ENCODE measurements at places on chromosomes 6 and 20.

DNA sequence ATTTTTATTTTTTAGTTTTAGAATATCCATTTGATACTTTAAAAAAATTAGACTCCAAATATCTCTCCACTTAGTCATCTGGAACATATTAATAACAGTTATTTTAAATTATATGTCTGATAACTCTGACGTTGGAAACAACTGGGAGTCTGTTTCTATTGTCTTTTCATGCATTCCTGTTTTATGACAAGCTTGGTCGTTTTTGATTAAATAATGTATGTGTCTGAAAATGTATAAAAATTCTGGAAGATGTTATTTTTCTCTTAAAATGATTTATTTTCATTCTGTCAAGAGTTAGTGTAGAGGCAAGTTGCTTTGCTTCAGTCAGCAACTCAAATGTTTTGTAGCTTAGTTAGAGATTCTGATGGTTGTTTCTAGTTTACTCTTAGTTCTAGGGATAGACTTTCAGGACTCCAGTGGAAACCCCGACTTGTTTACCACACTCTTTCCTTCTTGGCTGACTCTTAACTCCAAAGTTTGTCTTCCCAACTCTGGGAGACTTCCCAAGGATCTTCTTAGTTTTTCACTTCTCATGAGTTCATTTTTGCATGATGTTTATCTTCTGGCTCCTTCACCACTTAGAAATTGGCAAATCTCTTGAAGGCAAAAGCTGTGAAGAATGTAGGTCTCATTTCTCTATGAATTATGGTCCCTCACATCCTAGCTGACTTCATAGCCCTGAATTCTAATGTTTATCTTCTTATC, 190.9 kb downstream of the LAMA2 start:
- DNase-seq, result no peak

DNA sequence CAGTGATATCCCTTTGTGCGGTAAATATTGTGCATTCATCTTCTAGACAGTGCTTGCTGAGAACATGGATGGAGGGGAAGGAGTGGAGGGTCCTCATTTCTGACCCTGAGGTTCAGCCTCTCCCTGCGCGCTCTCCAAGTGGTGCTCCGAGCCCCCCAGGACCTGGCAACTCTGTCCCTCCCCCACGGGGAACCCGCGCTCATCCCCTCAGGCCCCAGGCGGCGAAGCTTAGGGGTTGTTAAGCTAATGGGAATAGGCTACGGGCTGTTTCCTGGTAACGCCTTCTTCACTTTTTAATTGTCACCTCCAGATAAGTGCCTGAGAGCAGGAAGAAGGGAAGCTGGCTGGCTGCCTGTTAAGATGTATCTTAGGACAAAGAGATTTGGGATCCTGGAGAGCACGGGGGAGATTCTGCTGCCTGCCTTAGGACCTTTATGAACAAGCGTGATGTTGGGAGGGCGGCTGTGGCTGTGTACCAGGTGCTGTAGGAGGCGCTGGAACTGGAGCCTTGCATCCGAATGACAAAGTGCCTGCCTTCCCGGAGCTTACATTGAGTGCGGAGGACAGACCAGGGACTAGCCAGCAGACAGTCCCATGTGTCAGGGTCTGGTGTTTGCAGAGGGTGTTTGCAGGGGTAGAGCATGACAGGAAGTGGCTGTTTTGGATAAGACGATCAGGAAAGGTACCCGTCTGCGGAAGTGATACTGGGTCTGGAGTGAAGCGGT, 11.7 kb downstream of the TSHZ2 start:
- no peak for DNase-seq

DNA sequence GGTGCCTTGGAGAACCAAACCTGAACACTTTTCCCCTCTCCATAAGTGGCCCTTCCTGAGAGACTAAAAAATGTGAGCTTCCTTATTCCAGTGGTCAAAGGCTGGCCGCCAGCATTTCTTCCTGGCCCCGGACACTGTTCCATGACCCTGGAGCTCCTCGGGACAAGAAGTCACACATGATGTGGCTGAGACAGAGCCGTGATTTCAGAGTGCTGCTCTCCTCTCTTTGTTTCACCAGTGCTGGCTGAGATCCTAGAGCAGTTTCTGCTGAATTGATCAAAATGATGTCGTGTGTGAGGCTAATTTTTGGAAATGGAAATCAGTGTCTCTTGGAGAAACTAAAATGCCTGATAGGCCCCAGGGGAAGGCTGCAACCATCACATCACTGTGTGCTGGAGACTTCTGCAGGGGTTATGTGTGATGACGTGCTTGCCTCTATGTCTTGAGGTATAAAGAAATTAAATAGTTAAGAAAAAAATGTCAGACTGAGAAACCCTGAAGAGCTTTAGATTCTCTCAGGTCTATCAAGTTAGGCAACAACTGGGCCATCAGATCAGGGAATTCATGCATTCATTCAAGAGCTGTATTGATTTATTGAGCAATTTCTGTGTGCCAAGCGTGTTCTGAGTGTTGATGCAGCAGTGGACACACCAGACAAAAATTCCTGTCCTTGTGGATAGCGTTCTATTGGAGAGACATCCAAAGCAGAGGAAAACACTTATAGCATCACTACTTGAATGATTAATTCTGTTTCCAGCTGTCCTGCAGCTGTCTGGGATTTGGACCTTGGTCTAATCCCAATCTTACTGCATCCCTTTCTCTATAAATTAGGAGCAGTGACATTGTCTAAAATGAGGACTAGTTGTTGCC, 72.7 kb upstream of the CCN6 start:
- no peak for DNase-seq

DNA sequence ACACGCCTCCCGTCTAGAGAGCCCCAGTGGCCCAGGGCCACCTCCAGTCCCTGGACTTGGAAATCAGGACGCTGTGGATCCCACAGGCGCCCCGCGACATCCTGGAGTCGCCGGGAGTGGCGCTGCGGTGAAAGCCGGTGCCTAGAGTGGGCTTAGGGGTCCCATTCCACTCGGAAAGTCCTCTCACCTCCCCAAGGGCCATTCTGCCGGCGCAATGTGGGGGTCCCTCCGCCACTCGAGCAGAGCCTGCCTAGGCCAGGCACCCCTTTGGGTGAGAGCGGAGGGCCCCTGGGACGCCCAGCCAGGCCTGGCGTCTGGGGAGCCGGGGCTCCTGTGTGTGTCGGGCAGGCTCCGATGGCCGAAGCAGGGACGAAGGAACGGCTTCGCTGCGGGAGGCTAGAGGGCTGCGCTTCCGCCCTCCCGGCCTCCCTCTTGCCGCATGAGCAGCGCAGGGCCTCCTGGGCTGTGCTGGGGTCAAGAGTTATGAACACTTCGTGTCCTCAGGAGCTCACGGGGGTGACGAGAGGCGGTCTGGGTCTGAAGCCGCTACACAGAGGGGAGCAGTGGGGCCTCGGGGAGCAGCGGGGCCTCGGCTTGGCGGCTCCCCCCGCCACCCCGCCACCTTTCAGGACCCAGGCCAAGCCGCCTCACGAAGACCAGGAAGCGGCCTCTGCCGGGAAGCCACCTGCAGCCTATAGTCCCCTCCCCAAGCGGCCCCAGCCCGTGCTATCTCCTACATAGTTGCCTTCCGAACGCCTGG, 13.6 kb downstream of the POU3F2 start:
- no peak for DNase-seq

DNA sequence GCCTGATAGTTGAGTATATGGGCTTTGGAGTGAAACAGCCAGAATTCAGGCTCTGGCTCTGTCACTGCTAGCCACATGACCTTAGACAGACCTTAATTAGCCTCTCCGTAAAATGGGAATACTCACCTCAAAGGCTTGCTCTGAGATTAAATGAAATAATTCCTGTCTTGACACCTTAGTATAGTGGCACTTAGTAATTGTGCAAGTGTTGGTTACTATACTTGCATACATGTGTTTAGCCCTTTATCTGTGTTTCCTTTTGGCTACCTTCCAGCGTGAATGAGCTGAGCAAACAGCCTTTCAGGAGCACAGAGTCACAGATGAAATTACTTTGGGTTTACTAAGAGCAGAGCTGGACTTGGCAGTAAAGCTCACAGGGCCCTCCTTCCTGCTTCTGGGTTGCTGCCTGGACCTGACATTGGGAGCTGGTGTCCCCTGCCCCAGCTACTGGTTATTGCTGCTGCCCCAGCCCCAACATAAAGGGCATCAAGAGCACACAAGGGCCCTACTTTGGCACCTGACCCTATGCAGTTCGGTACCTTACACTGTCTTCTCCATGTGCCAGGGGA, 32.8 kb downstream of the CD164 start:
- peak; percentile 90 for DNase-seq

GRCh38 chr6:28002161-28002560, 45.1 kb downstream of the OR2B6 start:
- DNase-seq, result no peak

DNA sequence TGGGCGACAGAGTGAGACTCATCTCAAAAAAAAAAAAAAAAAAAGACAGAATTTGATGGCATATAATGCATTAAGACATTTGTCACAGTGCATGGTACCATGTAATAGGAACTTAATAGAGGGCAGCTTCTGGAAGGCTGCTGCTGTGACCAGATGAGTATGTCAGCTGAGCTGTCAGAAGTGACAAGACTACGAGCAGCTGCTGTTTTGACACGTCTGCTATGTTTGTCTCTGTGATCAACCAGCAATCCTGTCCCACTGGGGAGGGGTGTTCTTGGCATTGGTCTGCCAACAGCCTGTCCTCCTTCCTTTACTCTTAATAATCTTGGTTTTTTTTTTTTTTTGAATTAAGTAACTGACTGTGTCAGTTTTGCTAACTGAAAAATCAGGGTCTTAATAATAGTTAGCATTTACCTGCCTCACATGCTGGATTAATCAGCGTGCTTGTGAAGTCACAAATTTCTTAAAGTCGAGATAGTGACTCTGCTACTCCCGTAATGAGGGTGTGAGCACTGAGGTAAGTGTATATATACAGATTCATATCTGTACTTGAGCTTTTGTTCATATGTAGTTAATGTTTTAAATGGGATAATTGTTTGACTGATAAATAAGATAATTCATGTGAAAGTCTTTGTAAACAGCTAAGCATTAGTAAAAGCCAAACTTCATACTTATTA, 152.4 kb downstream of the BMP2 start:
- no peak for DNase-seq

DNA sequence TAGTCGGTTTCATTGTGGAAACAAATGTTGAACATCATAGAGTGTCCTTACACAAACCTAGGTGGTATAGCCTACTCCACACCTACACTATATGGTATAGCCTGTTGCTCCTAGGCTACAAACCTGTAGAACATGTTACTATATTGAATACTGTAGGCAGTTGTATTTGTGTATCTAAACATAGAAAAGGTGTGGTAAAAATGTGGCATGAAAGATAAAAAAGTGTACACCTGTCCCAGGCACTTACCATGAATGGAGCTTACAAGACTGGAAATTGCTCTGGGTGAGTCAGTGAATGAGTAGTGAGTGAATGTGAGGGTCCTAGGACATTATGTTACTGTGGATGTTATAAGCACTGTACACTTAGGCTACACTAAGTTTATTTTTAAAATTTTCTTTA, 103.0 kb downstream of the ZFAND3 start:
- no peak for DNase-seq

GRCh38 chr6:117477988-117478852, 4.3 kb upstream of the DCBLD1 start:
- DNase-seq, result no peak

DNA sequence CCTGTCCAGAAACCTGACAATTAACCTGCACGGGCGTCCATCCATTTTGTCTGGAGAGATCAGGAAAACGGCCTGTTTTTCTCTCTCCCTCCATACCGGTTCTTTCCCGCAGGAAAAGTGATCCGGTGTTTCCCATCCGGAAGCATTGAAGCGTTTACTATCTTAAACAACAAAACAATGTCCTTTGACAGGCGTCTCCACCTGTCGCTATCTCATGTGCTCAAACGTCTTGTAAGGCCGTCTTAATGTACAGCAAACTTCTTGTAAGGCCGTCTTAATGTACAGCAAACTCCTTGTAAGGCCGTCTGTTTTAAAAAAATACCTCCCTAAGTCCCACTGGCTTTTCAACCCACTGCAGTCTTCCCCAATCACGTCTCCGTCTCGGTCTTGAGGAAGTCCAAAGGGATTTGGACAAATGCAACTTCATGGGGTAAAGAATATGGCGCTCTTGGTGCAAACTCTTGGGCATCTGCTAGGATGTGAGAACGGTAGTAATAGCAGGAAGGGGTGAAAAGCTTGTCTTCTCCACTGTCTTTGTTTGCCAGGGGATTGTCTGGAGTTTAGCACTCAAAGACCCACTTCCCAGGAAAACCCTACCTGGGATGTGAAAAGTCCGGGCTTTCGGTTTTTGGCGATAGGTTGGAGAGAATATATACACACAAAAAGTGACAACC, 29.9 kb upstream of the TRIM27 start:
- DNase-seq, result no peak

- DNase-seq, result no peak
These were observed 122.0 kb upstream of the ARID1B start for GRCh38 chr6:156654919-156655918.

- DNase-seq, result no peak
These were observed 157.9 kb downstream of the KIF16B start for GRCh38 chr20:16415071-16416053.

DNA sequence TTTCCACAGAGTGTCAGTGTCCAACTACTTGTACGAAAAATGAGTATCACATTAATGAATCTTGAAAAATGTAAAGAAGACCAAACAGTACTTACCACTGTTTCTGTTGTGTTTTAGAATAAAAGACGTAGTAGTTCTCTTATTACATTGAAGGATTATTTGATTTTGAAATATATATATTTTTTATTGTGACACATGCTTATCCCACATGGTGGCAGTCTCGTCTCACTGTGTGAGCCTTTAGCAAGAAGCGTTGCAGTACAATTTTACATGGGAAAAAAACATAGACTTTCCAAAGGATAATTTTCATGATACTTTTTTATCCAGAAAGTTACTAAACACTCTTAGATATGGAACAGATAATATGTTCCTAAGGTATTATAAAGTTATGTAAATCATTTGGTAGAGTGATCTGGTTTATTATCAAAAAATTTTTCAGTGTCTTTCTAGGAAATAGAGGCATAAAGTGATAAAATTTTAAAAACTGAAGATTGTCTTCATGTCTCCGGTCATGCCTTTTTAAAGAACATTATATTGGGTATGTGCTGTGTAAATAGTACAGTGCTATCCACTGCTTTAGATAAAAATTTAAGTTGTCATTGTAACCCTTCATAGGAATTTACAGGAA, 117.5 kb upstream of the SAMD5 start:
- no peak for DNase-seq

- no peak for DNase-seq
These were observed 42.4 kb downstream of the CNBD2 start for GRCh38 chr20:36010825-36011224.

GRCh38 chr20:23049201-23050075, at the start of gene THBD:
THBD (minus strand) TSS chr20:23049672; CDS start chr20:23049504, 168 bp downstream.
- peak; percentile 59 for DNase-seq

- peak; percentile 80 for DNase-seq
These were observed 19.8 kb upstream of the RGS17 start for GRCh38 chr6:153150752-153151440.

DNA sequence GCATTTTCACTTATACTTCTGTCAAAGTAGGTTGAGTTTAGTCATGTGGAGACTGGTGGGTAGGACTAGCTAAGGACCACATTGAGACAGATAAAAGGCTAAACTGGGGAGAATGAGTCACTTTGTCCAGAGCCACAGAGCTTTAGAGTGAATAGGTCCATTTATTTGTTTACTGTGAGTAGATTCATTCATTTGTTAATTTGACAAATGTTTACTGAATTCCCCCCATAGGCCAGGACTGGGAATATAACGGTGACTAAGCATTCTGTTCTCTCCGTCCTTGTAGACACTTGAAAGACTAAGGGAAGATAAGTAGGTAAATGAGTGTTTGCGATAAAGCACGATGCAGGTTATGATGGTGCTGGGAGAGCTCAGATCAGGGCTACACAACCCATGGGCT, 699.7 kb upstream of the ID4 start:
- peak; percentile 39 for DNase-seq

All from NCI-H774 (cell line).